ENCODE measurements at places on chromosomes 16 and 17.

DNA sequence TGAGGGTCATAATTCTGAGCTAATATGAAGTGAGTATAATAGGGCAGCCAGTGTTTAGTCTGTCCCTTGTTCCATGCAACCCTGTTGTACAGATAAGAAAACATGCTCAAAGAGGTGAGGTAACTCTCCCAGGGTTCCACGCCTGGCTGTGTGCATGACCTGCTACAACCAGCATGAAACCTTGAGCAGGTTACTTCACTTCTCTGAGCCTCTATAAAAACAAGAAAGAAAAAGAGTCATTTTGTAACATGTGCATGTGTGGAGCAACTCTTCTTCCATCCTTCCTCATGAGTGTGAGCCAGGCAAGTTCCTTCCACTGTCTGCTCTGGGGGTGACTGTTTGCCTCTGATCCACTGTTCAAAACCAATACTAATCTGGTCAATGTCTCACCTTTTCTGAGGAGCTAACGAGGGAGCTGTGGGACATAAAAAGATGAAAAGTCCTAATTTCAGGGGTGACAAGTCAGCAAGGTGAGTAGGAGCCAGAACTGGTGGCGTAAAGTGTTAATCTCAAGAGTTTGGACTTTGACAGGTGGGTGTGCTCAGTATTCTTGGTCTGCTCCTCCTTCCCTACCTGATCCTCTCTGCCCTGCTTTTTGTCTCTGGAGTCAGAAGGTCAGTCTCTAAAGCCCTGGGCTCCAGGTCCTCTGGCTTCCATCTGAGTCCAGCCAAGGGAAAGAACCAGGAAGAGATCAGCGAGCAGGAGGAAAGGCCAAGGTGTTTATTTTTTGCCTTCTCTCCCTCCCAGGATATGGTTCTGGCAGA, 21.5 kb downstream of the GFOD2 start:
- no peak for DNase-seq

GRCh38 chr16:72443809-72444208, 271.9 kb upstream of the PMFBP1 start:
- no peak for DNase-seq

DNA sequence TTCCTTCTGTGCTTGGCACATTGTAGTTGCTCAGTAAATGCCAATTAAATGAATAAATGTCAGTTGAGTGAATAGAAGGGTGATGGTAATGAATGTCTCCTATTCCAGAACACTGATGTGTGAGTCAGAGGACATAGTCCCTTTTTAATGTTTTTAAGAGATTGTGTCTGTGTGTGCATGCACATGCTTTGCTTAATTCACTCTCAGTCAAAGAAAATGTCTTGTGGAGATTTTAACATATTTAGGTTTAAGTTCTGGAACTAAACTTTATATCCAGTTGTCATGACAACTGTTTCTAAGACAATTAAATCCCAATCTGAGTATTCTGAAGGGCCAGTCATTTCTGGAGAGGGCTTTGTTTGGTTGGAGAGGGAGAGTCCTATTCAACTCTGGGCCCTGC, 255.3 kb upstream of the CDH11 start:
- DNase-seq = no peak

DNA sequence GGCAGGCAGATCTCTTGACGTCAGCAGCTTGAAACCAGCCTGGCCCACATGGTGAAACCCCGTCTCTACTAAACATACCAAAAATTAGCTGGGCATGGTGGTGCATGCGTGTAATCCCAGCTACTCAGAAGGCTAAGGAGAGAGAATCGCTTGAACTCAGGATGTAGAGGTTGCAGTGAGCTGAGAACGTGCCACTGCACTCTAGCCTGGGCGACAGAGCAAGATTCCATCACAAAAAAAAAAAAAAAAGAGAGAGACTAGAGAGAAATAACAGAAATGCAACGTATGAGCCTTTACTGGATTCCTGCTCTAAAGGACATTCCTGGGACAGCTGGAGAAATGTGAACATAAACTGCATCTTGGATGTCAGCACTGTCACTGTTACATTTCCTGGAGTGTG, 10.8 kb downstream of the IFT140 start:
- no peak for DNase-seq

GRCh38 chr17:82414548-82415281, 3.4 kb upstream of the HEXD start:
- DNase-seq = peak; percentile 66

DNA sequence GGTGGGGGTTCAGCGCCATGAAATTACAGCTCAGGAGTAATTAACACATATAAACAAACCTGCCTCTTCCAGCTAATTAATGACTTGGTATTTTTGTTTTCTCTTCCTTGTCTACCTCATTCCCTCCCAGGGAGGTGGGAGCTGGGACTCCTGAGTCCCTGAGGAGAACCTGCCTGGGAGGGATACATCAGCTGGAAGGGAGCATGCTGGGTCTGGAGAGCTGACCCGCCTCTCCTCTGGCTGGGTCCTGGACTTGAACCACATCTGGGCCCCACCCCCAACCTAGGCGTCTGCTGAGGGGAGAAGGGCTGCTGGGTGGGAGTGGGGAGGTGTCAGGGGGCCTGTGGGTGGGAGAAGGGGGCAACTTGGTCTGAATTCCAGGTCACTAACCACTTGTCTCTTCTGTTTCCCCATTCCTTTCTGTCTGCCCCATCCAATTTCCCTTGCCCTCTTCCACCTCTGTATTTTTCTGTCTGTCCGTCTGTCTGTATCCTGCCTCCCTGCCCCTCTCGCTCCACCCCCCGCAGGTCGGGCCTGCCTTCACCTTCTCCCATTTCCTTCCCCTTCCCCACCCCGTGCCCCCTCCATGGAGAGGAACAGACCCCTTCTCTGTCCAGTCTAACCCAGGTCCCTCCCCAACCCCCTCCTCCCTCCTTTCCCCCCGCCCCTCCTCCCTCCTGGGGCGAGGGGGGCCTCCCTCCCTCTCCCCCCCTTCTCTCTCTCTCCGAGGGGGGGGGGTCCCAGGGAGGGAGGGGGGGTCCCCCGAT, at the start of gene NLGN2:
Gene NLGN2, plus strand, starts transcription at position 361 of the 767 bp plus-strand sequence. CDS start 411 bp downstream, outside the sequence.
- no peak for DNase-seq
